Esophagus squamous epithelium (tissue), 5 donors: ENCODE measurements at places on chromosomes 2 and 18.

GRCh38 chr2:234635284-234635683 is 138.4 kb upstream of the ARL4C start:
- no peak for DNase-seq

DNA sequence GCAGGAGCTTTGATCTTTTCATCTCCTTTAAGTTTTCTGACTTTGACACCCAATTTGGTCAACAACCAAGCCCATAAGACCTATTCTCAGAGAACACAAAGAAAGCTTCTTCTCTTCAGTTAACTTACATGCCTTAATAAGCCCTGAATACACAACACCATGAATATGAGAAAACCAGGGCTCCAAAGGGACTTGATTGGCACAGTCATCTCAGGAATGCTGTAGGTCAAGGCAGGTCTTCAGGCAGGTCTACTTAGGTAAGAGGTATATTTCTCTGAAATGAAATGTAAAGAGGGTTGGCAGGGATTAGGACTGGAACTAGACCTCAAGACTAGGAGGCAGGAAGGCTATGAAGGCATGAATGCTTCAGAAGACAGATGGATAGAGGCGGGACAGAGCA is 24.4 kb upstream of the EIF2AK3 start:
- no peak for DNase-seq

- no peak for DNase-seq
Observed at GRCh38 chr2:14712111-14712510, 79.6 kb downstream of the LRATD1 start.

DNA sequence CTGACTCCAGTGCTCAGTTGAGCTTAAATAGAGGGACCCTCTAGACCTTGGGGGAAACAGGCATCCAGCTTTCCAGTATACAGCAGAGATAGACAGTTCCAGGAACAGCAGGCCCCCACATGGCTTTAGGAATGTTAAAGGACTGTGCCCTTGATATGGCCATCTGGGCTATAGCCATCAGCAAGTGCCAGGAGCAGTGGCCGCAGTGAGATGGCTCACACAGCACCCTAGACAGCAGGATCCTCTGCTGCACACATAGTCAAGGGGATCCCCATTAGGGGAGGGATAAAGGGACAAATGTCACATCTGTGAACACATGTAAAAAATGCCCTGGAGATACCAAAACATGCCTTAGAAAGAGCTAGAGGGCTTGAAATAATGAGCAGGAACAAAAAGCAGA is 213.4 kb downstream of the PTH2R start:
- no peak for DNase-seq

GRCh38 chr18:9786631-9787030 is 78.5 kb downstream of the RAB31 start:
- DNase-seq: no peak

DNA sequence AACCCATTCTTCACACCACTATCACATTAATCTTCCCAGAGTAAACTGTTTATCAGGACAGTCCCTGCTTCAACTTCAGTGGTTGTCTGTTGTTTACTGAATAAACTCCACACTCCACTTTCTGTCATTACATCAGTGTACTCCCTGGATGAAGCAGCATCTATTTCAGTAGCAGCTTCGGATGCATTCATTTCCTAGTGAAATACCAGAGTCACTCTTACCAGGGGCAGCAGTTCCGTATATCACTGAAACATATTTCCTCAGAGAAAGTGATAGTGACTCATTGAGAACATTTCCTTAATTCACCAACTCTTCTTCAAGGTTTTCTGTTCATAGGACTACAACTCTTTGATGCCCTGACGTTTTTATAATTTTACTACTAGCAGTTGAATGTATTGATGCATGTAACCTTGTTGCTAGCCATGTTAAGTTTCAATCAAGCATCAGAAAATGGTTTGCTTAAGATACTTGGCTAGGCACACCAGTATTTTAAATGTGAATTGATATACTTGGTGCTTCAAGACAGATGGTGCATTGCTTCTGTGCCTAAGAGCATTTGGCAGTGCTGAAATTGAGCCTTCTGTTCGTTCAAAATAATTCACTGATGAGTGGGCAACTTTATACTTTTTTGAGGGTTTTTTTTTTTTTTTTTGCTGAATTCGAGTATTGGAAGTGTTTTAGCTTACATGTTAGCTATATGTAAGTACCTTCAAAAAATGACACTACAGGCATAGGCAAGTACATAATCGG is 92.3 kb downstream of the UBE2E3 start:
- no peak for DNase-seq
